ENCODE measurements at places on chromosomes 1 and 21.

GRCh38 chr1:83086346-83086745 lies 912.6 kb downstream of the TTLL7 start:
- no peak for DNase-seq

DNA sequence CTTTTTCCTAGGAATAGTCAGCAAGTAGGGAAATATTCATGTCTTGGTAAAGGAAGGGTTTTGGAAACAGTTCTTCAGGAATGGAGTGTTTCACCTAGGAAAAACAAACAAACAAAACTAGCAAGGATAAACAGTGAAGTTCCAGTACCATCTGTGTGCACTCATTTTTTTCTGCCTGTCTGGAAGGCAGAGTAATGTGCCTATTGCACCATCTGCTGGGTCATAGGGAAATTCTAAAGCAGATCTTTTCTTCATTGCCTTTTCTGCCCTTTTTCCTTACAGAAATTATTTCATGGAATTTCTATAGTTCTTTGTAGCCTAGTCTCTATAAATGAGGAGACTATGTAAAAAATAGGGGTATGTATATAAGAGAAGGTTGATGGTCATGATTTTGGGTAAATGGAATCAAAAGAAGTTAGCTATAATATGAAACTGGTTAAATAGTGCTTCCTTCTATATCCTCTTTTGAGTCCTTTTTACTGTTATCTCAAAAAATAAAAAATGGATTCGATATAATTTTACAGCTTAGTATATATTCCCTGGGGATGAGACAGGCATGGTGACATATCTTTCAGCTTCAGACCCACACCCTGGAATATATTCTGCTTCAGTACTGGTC lies 3.4 kb upstream of the HRNR start:
- peak; percentile 32 for DNase-seq

GRCh38 chr1:8169364-8170058 lies 143.4 kb upstream of the ERRFI1 start:
- peak; percentile 8 for DNase-seq

DNA sequence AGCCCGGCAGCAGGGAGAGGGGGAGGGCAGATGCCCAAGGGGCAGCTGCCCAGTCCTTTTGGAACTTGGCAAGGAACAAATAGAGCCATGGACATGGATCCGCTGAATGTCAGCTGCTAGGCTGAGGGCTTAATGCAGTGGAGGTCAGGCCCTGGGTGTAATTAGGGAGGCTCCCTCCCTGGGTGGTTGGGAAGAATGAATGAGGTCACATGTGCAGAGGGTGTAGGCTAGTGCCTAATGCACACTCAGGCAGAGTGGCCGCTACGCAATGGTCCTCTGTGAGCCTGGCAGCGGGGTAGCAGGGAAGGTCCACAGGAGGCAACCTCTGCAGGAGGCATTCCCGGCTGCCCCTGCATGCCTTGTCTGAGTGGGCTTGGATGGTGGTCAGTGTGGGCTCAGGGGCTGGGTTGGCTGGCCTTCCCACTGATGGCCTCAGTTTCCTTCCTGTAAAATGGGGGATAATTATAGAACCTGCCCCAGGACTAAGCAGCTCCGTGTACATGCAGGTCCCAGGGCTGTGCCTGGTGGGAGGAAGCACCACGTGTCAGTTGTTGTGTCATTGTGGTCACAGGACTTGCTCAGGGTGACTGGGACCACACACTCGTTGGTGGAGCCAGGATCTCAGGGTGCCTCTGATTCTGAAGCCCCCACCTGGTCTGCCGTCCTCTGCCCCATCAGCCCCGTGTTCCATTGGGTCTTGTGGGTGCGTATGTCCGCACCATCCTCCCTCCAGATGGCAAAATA lies 81.6 kb upstream of the ACTL8 start:
- DNase-seq: no peak

DNA sequence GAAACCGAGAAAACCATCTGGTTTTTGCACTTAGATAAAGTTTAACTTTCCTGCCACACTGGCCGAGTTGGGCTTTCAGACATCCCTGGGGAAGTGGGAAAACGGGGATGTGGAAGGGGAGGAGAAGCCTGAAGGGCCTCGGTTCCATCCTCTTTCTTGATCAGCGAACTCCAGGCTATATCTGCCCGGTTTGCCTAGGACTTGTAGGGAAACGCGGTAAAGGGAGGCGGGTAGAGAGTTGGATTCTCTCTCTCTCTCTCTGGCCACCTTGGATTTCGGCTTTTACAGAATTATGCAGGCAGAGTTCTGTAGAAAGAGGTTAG lies 4.6 kb upstream of the LHX8 start:
- no peak for DNase-seq

DNA sequence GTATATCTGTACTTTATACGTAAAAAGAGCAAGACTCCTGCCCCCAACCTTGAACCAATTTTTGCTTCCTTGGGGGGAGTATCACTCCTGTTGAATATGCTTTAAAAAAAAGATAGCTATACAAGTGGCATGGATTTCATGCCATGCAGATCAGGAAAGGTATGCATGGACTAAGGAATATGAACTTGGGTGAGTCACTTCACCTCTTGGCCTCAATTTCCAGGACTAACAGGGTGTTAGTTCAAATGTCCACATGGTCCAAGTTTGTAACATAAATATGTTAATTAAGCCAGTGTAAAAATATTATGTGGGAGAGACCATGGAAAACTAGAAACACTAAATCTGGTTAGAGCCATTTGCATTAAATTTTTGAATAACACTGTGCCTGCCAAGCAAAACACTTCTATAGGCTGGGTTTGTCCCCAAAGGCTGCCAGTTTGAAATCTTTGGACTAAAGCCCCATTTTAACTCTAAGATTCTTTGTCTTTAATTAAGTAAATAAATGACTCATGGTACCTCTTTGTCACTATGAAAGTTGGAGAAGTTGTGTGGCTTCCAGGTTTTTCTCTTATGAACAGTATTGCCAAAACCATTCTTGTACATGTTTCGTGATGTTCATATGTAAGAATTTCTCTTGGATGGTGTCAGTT lies 33.1 kb downstream of the FAM177B start:
- DNase-seq: no peak

DNA sequence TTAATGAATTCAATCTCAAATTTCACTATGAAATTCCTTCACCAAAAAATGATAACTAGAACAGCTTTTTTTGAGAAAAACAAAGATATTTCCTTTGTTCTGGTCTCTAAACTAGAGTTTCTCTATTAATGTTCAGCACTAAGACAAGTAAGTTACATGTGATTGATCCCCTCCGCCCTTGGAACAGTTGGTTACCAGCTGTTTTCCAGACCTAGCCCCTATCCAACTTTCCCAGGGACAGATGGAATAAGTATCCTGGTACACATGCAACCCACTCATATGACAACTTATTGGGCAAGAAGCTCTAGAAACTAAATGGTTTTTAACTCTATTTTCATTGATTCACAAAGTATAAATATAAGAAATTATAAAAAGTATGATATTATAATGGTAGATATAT lies 140.4 kb downstream of the COP1 start:
- no peak for DNase-seq

GRCh38 chr1:43067977-43068751 lies 103.9 kb downstream of the EBNA1BP2 start:
- no peak for DNase-seq

DNA sequence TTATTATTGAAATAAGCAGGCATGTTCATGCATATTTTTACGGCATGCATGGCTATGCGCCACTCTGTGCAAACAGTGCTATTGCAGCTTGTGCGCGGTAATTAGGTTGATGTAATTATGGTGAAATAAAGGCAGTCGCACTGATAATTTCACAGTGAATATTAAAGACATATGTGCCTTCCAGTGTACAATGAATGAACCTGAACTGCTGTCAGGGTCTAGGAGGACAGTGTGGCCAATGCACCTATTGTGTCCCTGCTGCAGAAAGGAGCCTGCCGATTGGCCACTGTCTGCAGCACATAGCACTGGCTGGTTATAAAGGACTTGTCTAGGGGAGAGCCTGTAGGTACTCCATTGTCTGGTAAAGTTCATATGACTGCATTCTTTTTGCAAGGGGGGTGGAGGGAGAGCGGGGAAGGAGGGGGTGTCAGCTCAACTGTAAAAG lies 340.4 kb downstream of the USP25 start:
- no peak for DNase-seq

DNA sequence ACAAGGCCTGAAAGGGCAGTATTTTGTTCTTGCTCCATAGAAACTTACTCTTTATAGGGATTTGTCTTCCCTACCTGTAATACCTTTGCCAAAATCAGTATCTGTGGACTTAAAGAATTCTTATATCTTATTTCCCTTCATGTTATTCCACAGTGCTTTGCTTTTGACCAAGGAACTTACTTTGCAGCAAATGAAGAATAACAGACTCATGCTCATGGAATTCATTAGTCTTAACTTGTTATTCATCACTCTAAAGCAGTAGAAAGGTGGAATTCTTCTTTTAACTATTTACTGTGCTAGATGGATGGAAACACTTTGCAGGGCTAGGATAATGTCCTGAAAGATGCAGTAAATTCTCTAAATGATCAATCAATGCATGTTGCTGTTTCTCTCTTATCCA lies 45.9 kb downstream of the DUSP10 start:
- DNase-seq: no peak

DNA sequence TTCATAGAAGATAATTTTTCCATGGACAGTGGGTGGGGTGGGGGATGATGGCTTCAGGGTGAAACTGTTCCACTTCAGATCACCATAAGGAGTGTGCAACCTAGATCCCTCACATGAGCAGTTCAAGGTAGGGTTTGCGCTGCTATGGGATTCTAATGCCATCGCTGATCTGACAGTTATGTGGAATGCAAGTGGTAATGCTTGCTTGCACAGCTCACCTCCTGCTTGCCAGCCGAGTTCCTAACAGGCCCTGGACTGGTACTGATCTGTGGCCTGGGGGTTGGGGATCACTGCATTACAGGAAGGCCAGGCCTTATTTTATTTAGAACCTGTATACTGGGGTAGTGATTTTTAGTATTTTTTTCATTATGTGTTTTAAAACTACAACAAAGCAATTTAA lies 22.0 kb downstream of the MAN1A2 start:
- DNase-seq: no peak

GRCh38 chr1:229970714-229971113 lies 96.3 kb upstream of the GALNT2 start:
- no peak for DNase-seq

DNA sequence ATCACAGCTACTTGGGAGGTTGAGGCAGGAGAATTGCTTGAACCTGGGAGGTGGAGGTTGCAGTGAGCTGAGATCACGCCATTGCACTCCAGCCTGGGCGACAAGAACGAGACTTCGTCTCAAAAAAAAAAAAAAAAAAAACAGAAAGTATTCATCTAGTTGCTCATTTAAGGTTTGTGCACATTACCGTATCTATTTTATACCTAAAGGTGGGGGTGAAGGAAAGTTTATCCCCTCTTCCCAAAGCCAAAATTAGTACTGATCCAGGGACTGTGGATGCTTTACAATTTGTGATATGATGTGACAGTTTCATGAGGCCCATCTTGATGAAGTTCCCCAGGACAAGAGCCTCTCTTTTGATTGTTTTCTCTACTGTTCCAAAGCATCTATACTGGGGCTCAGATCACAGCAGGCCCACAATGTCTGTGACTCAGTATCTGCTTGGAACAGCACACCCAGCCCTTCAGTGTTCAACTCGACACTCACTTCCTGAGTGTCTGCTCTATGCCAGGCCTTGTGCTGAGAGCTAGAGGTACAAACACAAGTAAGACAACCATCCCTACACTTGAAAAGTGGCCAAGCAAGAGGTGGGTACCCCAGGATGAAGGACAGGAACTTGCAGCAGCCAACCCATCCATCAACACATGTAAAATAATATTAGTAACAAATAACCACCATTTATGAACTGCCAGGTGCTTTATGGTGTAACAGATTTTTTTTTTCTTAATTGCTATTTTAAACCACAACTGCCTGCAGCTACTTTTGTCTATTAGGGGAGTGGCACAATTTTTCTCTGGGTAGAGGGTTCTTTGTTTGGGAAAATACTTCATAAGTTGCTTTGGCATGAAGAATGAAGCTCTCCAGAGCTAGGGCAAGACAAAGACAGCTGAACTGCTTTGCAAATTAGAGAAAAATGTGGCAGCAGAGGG lies 29.0 kb upstream of the KHDRBS1 start:
- no peak for DNase-seq

GRCh38 chr1:184194236-184194635 lies 142.7 kb downstream of the TSEN15 start:
- DNase-seq: no peak

DNA sequence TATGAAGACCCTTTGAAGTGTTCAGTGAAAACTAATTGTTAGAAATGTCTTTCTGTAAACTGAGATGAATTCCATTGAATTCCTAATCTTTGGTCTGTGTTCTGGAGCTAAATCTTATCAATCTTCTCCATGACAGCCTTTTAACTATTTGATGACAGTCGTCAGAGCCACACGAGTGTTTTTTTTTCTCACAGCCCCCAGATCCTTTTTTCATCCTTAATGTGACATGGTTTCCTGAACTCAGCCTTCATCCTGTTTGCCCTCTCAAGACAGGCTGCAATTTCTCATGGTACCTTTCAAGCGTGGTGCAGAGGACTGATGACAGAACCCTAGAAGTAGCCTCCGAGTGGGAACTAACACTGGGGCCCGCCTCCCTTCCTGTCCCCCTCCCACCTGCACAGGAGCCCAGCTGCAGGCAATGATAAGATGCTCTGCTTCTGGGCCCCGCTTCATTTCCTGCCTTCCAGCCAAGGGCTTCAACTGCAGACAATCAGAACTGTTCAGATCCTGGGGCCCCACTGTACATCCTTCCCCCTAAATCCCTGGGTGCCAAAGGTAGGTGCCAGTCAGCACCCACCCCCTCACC lies 114.6 kb upstream of the VAV3 start:
- peak; percentile 29 for DNase-seq

GRCh38 chr1:224660074-224660473 lies 44.0 kb downstream of the CNIH3 start:
- DNase-seq: no peak

DNA sequence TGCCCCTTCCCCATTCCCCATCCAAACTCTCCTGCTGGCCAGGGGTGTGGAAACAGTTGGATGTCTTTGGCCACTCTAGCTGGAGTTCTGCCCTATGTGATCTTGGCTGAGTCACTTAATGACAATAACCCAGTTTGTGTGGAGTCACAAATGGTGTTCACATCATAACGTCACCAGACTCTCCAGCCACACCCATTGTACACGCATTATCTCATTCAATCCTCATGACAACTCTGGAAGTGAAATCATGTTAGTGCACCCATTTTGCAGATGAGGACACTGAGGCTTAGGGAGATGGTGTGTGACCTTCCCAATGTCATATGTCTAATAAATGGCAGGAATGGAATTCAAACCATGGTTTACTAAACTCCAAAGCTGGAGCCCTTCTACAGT lies 1.2 kb upstream of the CDA start:
- peak; percentile 14 for DNase-seq

GRCh38 chr1:112678605-112679004 lies 4.1 kb downstream of the MOV10 start:
- no peak for DNase-seq

DNA sequence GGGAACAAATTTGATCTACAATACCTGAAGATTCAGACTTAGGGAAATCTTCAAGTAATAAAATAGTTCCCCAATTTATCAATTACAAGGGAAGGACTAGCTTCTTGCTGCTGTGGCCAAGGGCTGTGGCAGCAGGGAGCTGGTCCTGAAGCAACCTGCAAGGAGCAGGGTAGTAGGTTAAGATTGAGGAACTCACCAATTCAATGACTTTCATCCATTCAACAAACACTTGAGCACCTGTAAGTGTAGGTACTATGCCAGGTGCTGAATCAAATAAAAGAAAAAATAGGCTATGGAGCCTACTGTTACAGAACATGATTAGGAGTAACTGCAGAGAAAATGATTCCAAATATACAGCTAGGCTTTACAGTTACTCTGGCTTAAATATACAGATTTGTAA lies 64.2 kb upstream of the RBM34 start:
- no peak for DNase-seq

- no peak for DNase-seq
These were observed 93.1 kb downstream of the MACF1 start for GRCh38 chr1:39297551-39297950.

Measured in OCI-M1 (cell line).